ENCODE measurements at places on chromosomes 5 and 9.

- no peak for DNase-seq
These were observed 2.9 kb downstream of the EDIL3 start for GRCh38 chr5:84381502-84382362.

DNA sequence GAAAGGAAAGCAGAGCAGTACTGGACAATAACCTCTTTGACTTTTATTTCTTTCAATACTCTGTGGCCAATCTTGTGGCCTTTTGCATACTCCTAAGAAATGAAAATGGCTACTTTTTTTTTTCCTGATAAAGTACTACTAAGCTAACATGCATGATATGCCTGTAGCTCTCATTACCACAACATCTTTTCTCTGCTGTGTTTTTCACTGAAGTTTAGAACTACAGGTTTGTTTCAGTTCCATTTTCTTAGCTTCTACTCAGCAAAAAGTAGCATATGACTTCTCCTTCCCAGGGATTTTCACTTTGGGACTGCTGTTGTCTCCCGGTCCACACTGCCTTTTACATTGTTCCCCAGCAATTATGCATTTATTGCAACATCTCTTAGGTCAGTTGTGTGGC lies 204.0 kb downstream of the KCTD16 start:
- no peak for DNase-seq

- no peak for DNase-seq
These were observed 32.0 kb downstream of the SAR1B start for GRCh38 chr5:134600600-134600999.

DNA sequence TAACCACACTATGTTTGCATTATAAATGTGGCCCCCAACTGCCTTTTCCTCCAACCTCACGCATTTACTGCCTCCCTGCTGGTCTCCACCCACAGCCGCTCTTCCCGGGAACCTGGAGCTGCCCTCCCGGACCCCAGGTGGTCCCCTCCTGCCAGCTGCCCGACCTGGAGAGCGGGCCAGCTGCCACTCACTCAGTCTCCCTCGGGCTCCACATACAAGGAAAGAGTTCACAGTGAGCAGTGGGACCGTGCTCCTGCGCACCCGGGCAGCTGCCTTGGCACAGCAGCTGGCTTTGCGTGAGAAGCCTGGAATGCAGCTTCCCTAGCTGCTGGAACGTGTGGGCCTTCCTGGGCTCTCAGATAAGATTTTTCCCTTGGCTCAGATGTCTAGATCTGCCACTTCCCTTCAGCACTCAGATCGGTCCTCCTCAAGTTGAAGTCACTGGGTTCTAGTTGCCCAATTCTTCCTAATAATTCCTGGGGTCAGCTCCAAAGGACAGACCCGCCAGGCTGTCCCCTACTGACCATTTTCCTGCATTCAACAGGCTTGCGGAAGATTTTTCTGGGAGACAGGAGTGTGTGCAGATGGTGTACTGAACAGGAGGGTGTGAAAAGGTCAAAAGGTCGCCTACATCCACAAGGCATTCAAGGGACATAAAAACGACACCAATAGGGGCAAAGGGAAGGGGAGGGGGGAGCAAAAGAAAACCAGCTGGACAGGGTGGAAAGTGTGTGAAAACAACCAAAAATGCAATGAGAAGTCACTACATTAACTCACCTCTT lies 69.1 kb downstream of the MYO10 start:
- DNase-seq: no peak

DNA sequence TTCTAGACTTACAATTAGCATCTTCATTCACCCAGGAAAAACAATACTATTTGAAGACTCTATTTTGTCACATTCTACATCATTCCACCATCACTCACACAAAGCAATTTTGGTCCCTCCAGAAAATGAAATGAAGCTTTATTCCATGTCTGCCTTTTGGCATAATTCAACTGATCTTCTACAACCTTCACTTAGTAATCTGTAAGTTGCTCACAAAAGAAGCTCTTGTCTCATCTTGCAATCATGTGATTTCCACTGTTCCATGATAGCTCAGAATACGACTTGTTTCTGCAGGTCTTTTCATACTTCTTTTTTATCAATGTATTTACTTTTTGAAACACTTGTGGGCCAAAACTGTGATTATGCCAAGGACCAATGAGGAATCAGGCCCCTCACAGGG lies 261.9 kb upstream of the NR4A3 start:
- DNase-seq: no peak

GRCh38 chr5:133936651-133937015 lies 31.8 kb downstream of the C5orf15 start:
- DNase-seq: no peak

- no peak for DNase-seq
These were observed 394.9 kb upstream of the CD180 start for GRCh38 chr5:67591491-67591890.

- no peak for DNase-seq
These were observed 89.6 kb downstream of the INSL6 start for GRCh38 chr9:5095795-5096194.

- DNase-seq: no peak
These were observed 259.4 kb downstream of the CRB2 start for GRCh38 chr9:123615381-123615780.

DNA sequence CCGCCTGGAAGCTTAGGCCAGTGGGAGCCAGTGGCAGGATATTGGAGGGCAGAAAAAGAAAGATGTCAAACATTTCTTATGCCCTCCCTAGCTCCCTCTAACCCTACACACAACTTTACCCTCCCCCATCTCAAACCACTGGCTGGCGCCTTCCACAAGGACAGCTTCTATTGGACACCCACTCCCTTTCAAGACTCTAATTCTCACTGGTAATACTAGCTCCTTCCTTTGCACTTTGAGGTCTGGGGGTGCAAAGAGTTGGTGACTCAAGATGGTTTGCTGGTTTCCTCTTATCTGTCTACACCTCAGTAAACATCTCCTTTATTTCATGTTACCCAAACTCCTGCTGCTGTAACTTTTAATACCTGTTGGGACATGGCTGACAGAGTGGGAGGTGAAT lies 11.6 kb upstream of the ITGA1 start:
- peak; percentile 56 for DNase-seq

DNA sequence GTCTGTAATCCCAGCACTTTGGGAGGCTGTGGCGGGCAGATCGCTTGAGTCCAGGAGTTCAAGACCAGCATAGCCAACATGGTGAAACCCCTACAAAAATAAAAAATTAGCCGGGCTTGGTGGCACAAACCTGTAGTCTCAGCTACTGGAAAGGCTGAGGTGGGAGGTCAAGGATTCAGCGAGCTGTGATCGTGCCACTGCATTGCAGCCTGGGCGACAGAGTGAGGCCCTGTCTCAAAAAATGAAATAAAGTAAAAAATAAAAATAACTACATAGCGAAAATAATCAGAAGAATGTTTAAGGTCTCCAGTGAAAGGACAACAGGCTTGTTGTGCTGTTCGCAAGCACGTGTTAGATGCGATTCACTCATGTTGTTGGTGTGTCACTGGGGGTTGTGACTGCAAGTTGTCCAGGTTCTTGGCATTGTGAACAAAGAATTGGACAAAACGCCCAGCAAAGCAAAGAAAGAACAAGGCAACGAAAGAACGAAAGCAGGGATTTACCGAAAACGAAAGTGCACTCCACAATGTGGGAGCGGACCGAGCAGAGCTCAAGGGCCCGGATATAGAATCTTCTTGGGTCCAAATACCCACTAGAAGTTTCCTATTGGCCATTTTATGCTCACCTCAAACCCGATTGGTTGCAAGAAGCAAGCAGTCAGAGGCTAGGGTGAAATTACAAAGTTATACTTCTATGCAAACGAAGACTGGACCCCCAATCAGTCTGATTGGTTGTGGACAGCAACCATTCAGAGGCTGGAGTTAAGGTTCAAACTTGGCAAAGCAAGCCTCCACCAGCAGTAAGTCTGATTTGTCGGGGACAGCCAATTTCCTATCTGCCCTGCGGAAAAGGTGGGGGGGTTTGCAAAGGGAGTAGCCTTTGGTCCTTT lies 844 bp upstream of the MCCC2 start:
- DNase-seq: peak; percentile 27

GRCh38 chr5:171442287-171443042 lies 23.0 kb downstream of the FGF18 start:
- no peak for DNase-seq

GRCh38 chr5:171537070-171537849 lies 117.8 kb downstream of the FGF18 start:
- no peak for DNase-seq

DNA sequence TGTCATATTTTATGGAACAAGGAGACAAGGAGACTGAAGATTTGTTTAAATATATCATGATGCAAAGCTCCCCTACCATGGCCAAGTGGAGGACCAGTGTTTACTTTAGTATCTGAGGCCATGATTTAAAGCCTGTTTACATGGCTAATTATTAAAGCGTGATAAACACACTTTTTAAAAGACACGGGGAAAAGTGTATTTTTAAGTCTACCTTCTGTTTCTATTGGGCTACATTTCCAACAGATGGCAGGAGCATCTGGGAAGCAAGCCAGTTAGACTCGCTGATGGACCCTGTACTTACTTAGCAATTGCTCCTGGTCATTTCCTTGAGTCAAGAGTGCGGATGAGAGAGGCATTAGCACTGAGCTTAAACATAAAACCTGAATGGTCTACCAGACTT lies 480.3 kb upstream of the SEMA6A start:
- DNase-seq: no peak

DNA sequence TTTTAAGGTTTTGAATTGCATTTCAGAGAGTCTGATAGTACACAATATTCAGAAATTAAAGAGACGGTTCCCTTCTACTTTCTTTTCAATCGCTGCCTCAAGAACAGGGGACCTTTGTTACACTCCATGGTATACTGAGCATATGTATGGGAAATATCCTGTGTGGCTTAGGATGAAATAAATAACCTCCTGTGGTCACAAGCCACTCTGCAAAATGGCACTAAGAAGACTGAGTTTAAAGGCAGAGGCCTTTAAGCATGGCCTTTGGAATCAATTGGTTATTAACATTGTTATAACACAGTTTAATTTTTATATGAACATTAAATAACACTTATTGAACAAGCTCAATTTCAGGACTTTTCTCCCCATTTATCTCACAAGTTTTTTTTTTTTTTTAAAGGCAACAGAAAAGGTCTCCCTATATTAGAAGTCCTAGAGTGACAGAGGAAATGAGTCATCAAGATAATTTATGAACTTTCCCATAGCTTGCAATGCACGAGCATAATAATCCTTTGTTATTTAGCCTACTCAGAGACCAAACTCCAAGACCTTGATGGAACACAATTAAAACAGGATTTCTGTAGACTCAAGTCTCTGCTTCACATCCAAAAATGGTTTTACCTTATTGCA lies 341.9 kb downstream of the TMEM167A start:
- no peak for DNase-seq

DNA sequence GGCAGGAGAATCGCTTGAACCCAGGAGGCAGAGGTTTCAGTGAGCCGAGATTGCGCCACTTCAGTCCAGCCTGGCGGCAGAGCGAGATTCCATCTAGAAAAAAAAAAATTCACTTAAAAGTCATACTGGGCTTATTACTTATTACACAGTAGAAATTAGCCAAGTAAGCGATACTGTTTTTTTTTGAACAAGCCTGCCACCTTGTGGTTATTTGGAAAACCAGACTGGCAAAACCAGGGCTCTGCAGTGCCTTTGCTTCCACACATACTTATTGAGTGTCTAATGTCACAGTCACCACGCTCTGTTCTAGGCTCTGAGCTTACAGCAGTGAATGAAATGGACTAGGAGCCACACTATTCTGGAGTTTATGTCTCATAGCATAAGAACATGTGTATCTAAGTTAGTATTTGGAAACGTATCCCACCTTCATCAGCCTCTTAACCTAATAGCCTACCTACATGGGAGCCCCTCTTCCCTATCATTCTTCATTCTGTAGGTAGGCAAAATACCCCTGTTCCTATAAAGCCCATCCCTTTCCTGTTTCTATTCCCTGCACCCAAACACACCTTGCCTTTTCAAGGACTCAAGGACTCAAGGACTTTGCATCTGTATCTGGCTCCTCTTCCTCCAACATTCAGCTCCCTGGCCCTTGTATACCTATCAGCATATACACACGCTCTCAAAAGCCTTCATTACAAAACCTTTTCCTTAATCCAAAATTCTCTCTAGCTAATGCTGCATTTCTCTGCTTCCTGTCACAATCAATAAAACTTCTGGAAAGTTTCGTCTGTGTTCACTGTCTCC lies 13.9 kb upstream of the BASP1 start:
- peak; percentile 28 for DNase-seq

DNA sequence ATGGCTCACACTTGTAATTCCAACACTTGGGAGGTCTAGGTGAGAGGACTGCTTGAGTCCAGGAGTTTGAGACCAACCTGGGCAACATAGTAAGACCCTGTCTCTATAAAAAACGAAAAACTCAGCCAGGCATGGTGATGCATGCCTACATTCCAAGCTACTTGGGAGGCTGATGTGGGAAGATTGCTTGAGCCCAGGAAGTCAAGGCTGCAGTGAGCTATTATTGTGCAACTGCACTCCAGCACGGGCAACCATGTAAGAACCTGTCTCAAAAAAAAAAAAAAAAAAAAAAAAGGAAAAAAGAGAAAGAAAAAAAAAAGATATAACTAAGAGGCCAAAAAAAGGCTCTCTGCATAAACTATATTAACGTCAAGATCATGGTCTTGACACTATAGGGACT lies 27.3 kb downstream of the GIN1 start:
- no peak for DNase-seq

DNA sequence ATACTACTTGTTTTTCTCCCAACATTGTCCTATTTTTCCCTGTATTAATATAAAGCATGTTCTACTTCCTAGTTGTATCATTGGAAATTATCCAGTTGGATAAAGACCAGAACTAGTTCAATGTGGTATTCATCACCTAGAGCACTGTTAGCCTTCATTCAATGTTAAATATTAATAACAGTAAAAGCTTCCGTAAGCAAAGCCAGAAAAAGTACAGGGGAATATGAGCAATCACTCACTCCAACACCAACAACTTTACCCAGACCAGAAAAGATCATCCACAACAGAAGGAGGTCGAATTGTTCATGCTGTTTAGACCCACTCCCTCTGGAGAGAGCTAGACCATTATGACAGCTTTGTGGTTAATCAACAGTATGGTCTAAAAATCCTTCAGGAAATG lies 728.4 kb downstream of the MAT2B start:
- no peak for DNase-seq

Measured in activated CD4-positive, alpha-beta T cell treated with anti-CD3 and anti-CD28 coated beads, Interleukin-2, Interleukin-6, amounts not matched to agents 100 ng/mL and 50 ng/mL, durations not matched to agents 16 hours and 8 hours (primary cell).